ENCODE measurements at places on chromosomes 4 and X.

GRCh38 chr4:148044912-148045352 is 313.0 kb downstream of the ARHGAP10 start:
- DNase-seq = no peak

DNA sequence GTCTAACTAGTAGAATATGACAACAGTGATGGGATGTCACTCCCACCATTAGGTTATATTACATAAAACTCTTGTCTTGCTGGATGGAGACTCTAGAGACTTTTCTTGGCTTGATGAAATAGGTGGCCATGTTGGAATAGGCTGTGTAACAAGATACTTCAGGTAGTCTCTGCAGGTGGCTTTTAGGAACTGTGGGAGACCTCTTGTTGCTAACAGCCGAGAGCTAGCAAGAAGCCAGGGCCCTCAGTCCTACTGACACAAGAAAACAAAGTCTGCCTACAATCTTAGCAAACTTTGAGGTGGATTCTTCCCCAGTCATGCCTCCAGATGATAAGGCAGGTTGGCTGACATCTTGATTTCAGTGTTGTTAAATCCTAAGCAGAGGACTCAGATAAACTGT is 72.5 kb downstream of the GNL3L start:
- no peak for DNase-seq

GRCh38 chr4:108175966-108176365 is 7.2 kb upstream of the LEF1 start:
- DNase-seq = no peak

- DNase-seq = no peak
These were observed 44.1 kb upstream of the SEC24B start for GRCh38 chr4:109389369-109390114.

- no peak for DNase-seq
These were observed 166.8 kb upstream of the HCCS start for GRCh38 chrX:10944136-10944885.

GRCh38 chr4:155800685-155801343 is 42.0 kb downstream of the GUCY1B1 start:
- DNase-seq = no peak

- DNase-seq = no peak
These were observed 33.5 kb downstream of the SMS start for GRCh38 chrX:21974011-21974385.

DNA sequence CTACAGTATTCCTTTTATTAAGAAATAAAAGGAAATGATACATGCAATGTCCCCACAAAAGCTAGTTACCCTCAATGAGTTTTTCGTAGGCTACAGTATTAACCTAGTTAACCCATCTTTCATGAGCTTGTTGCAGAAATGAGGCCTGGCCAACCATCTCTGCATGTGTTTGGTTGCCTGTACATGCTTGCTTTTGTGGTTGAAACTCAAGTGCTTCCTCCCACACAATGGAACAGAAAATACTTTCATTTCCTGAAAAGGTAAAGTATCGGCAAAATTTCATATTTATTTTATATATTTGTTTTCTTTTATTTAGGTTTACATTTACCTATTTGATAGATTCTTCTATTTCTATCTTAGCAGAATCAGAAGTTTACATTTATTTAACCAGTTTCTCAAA is 214.6 kb upstream of the FAM241A start:
- DNase-seq = no peak

- no peak for DNase-seq
These were observed 37.0 kb upstream of the TACR3 start for GRCh38 chr4:103756741-103757140.

DNA sequence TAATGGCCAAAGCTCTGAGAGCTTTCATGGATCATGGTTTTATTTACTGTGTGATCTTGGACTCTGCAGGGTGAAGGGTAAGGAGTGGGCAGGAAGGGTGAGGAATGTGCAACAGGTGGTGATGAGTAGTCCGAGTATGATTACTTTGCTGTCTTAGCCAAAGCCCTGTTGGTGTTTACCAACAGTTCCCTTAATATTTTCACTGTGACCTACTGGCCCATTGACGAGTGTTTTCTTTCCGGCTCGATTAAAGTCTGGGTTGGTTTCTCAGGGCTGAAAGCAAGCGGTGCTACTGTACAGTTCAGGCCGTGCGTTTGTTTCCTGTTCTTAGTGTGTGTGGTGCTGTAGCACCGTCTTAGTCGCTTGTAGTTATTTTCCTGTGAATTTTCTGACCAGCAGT is 2.6 kb downstream of the ARHGAP24 start:
- no peak for DNase-seq

GRCh38 chr4:156949373-156949814 is 22.2 kb downstream of the PDGFC start:
- DNase-seq = no peak

- peak; percentile 42 for DNase-seq
These were observed 14.0 kb downstream of the SHOX start for GRCh38 chrX:644304-645281.

GRCh38 chr4:109005523-109005922 is 242.7 kb upstream of the ETNPPL start:
- DNase-seq = no peak

DNA sequence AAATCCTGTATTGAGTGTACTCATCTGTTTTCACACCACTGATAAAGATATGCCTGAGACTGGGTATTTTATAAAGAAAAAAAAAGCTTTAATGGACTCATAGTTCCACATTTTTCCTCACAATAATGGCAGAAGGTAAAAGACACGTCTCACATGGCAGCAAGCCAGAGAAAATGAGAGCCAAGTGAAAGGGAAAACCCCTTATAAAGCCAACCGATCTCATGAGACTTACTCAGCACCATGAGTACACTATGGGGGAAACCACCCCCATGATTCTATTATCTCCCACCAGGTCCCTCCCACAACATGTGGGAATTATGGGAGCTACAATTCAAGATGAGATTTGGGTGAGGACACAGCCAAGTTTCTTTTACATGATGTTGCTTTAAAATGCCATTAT is 171.9 kb downstream of the GALNTL6 start:
- DNase-seq = no peak

Measured in esophagus muscularis mucosa (tissue), 4 donors.